NCI-H1436 treated with DMSO at 0.1 percent for 48 hours (cell line): ENCODE measurements at places on chromosomes 2 and 18.

DNA sequence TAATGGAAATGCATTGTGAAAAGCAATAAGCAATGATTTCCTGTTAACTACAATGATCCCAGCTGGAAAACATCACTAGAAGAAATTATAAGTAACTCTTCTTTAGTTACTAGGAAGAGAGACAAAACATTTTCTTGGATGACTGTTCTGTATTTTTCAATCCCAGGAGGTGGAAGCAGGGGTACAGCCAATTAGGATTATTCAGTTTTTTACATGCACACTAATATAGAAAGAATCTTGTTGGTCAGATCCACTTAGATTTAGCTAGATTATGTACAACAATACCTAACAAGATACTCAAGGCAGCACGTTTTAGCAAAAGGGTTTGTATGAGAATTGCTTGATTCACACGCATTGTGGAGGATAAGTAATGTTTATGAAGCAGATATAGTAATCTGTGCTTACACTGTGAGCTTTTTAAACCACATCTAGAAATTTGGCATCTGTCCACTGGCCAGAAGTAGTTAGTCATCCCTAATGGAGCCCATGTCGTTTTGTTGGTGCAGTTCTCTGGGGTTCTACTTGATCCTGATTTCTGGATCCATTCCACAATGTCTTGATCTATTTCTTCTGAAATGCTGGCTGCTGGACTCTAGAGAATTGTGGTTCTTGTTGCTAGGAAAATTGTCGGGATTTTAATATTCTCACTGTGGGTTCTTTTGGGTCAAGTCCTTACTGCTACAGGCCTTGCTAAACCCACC, 199.7 kb downstream of the ADCYAP1 start:
- no peak for DNase-seq

GRCh38 chr2:101830555-101830954, 133.0 kb downstream of the MAP4K4 start:
- DNase-seq = no peak

DNA sequence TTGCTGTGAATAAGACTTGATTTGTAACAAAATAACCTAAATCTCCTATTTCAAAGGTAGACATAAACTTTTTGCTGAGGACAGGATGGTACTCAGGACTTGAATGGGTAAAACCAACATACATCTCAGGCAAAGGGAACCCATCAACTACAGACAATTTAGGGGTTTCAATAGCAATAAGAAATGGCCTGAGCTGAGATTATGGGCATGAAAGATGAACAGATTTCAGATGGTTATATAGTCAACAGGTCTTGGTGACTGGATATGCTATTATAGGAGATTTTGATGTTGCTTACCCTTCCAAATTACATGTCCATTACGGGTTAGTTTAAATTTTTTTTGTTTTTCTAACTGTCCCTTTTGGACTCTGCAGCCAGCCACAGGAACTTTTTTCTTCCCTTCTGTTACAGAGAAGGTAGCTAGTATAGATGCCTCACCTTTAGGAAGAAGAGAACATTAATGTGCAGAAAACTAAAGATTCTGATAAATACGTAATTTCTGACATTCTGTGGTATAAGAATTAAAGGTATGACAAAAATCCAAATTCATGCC, 4.6 kb downstream of the RPS27A start:
- no peak for DNase-seq

DNA sequence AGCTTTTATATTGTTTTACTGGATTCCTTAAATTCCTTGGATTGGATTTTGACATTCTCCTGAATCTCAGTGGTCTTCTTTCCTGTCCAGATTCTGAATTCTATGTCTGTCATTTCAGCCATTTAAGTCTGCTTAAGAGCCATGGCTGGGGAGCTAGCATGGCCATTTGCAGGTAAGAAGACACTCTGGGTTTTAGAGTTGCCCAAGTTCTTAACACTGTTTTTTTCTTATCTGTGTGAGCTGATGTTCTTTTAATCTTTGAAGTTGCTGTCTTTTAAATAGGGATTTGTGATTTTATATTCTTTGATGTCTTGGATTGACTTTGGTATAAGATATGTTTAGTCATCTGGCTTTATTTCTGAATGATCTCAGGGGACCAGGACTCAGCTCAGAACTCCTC, 677.2 kb downstream of the CCDC85A start:
- DNase-seq = no peak

GRCh38 chr2:138421315-138421970, 80.1 kb upstream of the SPOPL start:
- no peak for DNase-seq

DNA sequence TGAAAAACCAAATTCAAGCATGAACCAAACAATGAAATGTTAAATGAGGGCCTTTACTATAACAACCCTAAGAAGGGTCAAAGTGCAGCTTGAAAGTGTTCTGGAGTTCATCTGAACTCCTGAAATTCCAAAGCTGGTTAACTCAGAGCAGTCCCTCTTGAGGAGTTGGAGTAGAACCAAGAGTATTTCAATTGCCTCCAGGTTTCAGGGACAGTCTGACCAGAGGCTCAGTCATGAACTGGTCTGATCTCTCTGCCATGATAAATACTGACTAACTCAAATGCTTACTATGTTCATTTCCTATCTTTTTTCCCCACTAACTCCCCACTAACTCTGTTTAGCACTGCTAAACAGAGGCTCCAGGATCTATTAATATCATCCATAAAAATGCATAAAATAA, 2.7 kb downstream of the STARD7 start:
- no peak for DNase-seq

GRCh38 chr2:9594366-9595054, 36.3 kb downstream of the YWHAQ start:
- no peak for DNase-seq

GRCh38 chr18:76465630-76466409, 29.2 kb downstream of the ZNF516 start:
- no peak for DNase-seq

DNA sequence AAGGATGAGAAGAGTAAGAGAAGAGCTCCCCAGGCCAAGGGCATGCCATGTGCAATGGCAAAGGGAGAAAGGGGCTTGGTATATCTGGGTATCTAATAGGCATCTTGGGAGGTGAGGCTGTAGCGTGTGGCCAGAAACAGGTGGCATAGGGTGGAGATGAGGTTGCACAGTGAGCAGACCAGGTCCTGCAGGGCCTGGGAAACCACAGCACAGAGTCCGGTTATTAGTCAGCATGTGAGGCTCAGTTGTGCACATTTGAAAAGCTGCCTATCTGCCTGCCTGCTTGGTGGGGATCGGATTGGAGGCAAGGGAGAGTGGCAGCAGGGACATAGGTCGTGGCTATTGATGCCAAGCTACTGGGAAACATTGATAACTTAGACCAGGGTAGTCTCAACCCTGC, 190.6 kb downstream of the TPGS2 start:
- no peak for DNase-seq

GRCh38 chr2:45648636-45649035, 2.8 kb upstream of the PRKCE start:
- DNase-seq = no peak
